ENCODE measurements at places on chromosomes 1 and 21. TPM values are rescaled to one million over a fixed set of nuclear protein-coding genes. Genes with fewer than 3 reads are reported as not detected.

PAPPA2 gene
- 1.4 TPM for total RNA-seq

MNDA gene
- total RNA-seq, result not detected

TSPAN2 gene
- total RNA-seq, result 15.0 TPM

CFAP107 gene
- not detected for total RNA-seq

TNFRSF1B gene
- total RNA-seq, result 4.1 TPM

- peaks cover 7% of the 10 kb centered on the region for H3K4me1 ChIP-seq
- H3K27ac ChIP-seq, result no peak overlapping the region
- DNase-seq, result no peak
- no peak overlapping the region for H3K4me3 ChIP-seq
- no peaks in the 10 kb centered on the region for H3K27me3 ChIP-seq
- H3K36me3 ChIP-seq, result no peaks in the 10 kb centered on the region
Observed at GRCh38 chr1:81126989-81127581, 673.6 kb upstream of the ADGRL2 start.

- no peaks in the 10 kb centered on the region for H3K4me1 ChIP-seq
- H3K4me3 ChIP-seq, result no peak overlapping the region
- no peak for DNase-seq
Observed at GRCh38 chr21:31261759-31262158, 82.3 kb downstream of the TIAM1 start.

DNA sequence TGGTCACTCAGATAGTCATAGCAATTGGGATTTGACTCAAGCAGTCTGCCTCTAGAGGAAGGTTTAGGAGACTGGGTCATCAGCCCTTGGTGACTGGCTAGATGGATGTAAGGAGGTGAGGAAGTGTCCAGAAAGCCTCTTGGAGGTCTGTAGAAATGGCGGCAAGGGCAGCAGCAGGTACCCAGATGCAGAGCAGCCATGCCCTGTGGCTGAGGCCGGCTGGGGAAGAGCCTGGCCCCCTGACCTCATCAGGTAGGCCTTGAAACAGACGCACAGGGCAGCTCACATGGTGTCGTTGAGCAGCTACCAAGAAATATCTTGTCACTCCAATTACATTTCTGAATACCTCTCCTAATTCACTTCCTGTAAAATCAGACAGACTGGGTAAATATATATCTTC is 98.2 kb downstream of the DMRTB1 start:
- no peak for DNase-seq
- no peak overlapping the region for H3K4me3 ChIP-seq
- H3K27ac ChIP-seq, result no peak overlapping the region
- peaks cover 5% of the 10 kb centered on the region for H3K4me1 ChIP-seq
- H3K36me3 ChIP-seq, result no peaks in the 10 kb centered on the region
- H3K27me3 ChIP-seq, result no peaks in the 10 kb centered on the region

GRCh38 chr1:198326915-198327314 is 170.1 kb downstream of the NEK7 start:
- no peak for DNase-seq
- no peak overlapping the region for H3K27ac ChIP-seq
- no peaks in the 10 kb centered on the region for H3K27me3 ChIP-seq
- H3K36me3 ChIP-seq, result no peaks in the 10 kb centered on the region

DNA sequence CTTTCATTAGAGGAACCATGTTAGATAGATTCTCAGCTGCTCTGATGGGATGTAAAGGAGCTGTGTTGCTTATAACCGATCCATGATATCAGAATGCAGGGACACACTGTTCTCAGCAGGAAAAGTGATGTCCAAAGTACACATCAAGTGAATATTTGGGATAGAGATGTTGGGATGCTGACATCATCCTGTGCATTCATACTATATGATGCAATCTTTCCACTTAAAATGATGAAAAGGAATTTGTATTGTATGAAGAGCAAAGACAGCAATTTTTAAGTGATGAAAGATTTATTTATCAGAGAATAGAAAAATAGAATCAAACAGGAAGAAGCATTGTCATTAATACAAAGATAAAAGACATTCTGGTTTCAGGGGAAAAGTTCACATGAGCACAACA is 110.1 kb downstream of the ERG start:
- H3K4me3 ChIP-seq, result no peak overlapping the region
- no peak overlapping the region for H3K27ac ChIP-seq
- H3K36me3 ChIP-seq, result no peaks in the 10 kb centered on the region
- no peak for DNase-seq
- H3K27me3 ChIP-seq, result no peaks in the 10 kb centered on the region

- H3K36me3 ChIP-seq, result 0 out of 2 replicates have a peak, but pooled peaks cover 2% of the 10 kb centered on the region
- peaks cover 17% of the 10 kb centered on the region for H3K4me1 ChIP-seq
- DNase-seq, result no peak
- H3K27ac ChIP-seq, result no peak overlapping the region
- H3K4me3 ChIP-seq, result no peak overlapping the region
Observed at GRCh38 chr1:224620105-224620504, 4.0 kb downstream of the CNIH3 start.

DNA sequence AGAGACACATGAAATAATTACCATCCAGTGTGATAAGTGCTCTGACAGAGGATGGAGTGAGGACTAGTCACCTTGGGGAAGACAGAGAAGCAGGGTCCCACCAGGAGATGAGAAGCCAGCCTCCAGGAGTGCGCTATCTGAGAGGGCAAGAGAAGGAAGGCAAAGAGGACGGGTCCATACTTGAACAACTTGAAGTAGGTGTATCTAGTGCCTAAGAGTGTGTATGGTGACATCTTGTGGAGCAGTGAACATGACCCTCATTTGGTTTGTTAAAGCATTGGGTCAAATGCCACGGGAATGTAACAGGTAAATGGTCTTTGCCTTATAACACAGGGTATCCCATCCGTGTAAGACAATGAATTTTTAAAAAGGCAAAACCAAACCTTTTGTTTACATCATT is 39.8 kb downstream of the MRPL39 start:
- no peak overlapping the region for H3K27ac ChIP-seq
- peaks cover 9% of the 10 kb centered on the region for H3K4me1 ChIP-seq
- H3K27me3 ChIP-seq, result peaks cover 12% of the 10 kb centered on the region
- H3K4me3 ChIP-seq, result no peak overlapping the region
- H3K36me3 ChIP-seq, result no peaks in the 10 kb centered on the region
- no peak for DNase-seq

Data from GM23338 (cell line).